Stimulated activated effector memory CD8-positive, alpha-beta T cell treated with anti-CD3 and anti-CD28 coated beads, Interleukin-12 subunit alpha, Interleukin-12 subunit beta, amount 100 ng/mL, for 72 hours (primary cell): ENCODE measurements at places on chromosomes 11 and 22.

DNA sequence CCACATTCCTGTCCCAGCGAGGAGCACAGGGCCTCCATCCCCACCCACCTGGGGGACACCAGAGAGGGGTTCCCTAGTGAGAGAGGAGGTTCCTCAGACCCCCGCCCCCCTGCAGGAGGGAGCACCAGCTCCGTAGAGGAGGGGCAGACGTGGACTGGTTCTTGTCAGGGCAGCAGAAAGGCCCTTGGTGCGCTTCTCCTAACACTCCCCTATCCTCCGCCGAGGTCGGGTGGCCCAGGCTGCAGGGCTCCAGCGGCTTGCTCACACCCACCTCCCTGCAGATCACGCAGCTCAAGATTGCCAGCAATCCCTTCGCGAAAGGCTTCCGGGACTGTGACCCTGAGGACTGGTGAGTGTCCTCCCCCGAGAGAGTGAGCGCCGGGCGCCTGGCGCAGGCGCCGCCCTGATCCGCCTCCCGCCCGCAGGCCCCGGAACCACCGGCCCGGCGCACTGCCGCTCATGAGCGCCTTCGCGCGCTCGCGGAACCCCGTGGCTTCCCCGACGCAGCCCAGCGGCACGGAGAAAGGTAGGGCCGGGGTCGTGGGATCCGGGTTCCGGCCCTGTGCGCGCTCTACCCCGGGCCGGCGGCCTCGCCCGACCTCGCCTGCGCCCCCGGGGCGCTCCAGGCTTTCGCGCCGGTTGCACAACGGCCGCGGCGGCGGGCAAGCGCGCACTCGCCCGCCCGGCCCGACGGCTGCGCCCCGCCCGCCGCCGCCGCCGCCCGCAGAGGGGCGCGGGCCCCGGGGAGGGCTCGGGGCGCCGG lies 5.1 kb downstream of the TBX1 start:
- peak; percentile 61 for DNase-seq

DNA sequence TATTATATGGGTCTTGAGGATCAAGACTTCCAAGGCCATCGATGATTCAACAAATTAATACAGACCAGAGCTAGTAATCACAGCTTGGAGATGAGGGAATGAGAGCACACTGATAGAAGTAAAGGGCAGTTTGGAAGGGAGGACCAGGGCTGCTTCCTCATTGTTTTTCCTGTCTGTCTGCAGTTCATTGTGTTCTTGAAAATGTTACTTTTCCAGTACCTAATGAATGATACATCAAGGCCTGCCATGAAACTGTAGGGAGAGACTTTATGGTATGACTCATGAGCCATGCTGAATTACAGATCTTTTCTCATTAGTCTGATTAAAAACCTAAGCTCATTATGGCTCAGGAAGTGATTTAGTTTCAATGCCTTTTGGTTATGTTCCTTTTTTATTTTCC lies 855.6 kb downstream of the KCNA4 start:
- no peak for DNase-seq

GRCh38 chr22:29987137-29987536 lies 93.1 kb upstream of the HORMAD2 start:
- no peak for DNase-seq

DNA sequence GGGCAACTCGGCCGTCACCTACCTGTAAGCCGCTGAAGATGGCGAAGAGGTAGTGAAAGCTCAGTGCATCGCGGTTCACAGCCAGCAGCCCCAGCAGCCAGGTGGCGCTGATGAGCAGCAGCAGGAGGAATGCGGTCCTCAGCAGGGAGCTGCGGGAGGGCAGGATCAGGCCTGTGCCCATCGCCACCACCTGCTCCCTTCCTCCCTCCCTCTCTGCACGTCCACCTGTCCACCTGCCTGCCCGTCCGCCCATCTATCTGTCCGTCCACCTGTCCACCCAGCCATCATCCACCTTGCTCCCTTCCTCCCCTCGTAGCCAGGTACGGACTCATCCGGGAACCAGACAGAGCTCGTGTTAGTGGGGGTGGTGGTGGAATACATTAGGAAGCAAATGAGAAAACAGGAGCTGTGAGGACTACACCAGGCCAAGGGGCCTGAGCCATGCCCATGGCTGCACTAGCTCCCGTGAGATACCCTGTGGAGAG lies 32.2 kb downstream of the TRMU start:
- peak; percentile 86 for DNase-seq

- no peak for DNase-seq
Measured at GRCh38 chr11:815675-816432, 2.9 kb upstream of the PNPLA2 start.

- DNase-seq, result no peak
Measured at GRCh38 chr11:1750481-1750839, at the start of gene IFITM10. TSS of gene IFITM10 (minus strand) at chr11:1750595. CDS start at chr11:1750442, 153 bp downstream.
